ENCODE measurements at places on chromosomes 1 and 21.

DNA sequence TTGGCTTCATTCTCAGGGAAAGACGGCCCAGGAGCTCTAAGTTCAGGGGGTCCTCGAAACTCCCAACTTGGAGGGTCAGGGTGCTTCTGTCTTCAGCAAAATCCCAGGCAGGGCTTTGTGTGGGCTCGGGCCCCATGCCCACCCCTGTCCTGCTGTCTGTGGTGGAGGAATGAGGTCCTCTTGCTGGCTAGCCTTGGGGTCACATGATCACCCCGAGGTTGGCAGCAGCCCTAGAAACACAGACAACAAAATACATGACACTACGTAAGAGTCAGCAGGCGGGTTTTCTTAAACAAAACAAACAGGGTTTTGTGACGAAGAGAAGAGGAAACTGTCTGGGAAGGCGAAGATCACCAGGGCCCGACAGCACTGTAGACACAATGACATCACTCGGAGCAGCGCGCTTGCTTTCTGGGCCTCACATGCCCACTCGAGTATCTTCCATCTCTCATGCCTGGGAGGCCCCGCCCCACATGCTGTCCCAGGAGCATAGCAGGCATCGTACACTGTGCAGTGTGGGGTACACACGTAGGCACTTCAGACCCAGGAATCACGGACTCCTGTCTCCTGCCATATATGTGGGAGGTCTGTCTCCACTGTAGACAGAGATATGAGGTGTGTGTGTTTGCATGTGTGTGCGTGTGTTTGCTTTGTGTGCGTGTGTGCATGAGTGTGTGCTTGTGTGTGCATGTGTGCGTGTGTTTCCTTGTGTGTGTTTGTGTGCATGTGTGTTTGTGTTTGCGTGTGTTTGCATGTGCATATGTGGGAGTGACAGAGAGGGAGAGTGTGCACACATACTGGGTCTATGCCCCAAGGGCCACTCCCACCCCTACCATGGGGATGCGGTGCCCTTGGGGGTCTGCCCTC is 94.7 kb downstream of the SIK1 start:
- DNase-seq: peak; percentile 71

DNA sequence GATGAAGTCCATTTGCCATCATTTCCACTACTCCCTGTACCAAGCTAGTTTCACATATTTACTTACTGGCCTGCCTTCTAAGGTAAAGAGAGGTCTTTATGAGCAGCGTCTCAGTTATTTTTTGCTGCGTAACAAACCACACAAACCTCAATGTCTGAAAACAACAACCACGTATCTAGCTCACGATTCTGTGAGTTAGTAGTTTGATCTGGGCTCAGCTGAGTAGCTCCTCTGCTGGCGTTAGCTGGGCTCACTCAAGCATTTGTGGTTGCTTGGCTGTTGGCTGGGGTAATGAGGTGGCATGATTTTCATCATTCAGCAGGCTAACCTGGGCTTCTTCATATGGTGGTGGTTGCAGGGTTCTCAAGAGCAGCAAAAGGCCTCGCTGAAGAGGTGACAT is 225.4 kb downstream of the FOXD2 start:
- DNase-seq: no peak

DNA sequence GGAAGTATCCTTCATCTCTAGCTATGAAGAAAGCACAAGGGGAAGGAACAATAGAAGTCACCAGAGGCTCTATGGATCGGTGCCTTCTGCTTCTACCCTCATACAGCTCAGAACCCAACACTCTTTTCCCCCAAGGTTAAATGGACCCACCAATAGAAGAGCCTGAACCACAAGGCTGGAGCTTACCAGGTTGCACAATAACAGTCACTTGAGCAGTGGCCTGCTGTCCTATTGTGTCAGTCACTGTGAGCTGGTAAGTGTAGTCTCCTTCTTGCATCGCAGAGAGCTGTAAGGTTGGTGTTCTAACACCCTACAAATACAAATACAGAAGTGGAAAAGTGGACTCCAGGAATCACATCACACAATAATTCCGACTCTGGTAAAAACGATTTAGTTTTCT is 103.0 kb downstream of the KIAA0319L start:
- no peak for DNase-seq

GRCh38 chr1:182426442-182427430 is 23.2 kb upstream of the RGSL1 start:
- DNase-seq: no peak

DNA sequence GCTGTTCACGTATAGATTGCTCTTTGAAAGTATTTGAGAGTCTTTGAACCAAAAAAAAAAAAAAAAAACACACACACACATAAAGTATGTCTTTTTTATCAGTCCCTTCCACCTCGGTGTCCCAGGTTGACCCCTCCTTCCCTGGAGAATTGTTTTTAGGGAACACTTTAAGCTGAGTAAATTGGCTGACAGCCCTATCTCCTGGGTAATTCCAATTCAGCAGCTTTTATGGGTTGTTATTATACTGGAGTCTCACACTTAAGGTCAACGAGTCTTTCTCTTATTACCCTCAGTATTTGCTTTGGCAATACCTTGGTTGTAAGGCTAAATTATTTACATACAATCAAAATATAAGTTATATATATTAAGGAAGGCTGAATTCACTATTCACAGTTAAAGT is 69.4 kb downstream of the SLC30A10 start:
- no peak for DNase-seq

DNA sequence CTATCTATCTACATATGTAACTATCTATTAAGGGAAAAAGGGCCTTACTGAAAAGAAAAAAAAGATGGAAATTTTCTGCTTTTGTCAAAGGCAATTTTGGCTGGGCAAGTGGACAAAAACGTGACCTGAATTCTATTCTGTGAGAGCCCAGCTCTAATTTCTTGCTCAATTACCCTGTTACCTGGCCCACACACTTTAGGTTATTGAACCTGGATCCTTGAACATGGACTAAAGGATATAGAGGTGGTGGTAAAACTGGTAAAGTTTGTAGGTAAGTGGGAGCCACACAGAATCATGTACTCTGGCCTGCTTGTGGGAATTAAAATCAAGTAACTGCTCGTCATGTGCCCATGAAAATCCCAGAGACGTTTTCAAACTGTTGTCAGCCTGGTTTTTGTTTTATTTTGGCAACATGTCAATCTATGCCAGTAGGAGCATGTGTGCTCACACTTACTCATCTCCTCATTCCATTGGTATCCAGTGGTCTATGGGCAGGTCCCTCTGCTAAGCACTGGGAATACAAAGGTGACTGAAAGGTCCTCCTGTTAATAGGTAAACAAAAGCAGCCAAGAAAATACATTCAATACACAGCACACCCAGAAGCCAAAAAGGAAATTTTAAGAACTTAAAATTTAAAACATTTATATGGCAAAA is 113.7 kb upstream of the WARS2 start:
- no peak for DNase-seq

GRCh38 chr1:172043900-172044299 is 202.6 kb downstream of the DNM3 start:
- DNase-seq: no peak

DNA sequence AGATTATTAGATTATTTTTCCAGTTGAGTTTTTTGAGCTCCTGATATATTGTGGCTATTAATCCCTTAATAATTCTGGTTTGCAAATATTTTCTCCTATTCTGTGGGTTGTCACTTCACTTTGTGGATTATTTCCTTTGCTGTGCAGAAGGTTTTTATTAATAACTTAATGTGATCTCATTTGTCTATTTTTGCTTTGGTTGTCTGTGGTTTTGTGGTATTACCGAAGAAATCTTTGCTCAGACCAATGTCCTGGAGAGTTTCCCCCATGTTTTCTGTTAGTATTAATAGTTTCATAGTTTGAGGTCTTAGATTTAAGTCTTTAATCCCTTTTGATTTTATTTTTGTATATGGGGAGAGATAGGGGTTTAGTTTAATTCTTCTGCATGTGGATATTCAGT is 7.1 kb upstream of the TBX19 start:
- no peak for DNase-seq
